ENCODE measurements at places on chromosomes 1 and 21.

DNA sequence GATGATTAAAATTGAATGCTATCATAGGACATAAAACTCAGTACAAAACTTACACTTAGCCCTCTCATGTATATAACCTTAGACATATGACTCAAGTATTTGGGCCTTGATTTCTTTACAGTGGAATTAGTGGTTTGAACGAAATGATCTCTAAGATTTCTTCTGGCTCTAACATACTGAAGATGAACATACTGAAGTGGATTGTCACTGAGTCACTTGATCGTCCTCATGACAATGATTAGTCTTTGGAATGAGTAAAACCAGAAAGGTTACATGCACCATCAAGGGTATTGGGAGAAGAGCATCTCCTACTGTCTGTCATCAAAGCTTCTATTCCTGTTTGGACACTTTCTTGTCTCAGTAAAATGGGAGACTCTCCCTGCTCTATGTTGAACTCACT is 17.4 kb downstream of the FMN2 start:
- DNase-seq = no peak

DNA sequence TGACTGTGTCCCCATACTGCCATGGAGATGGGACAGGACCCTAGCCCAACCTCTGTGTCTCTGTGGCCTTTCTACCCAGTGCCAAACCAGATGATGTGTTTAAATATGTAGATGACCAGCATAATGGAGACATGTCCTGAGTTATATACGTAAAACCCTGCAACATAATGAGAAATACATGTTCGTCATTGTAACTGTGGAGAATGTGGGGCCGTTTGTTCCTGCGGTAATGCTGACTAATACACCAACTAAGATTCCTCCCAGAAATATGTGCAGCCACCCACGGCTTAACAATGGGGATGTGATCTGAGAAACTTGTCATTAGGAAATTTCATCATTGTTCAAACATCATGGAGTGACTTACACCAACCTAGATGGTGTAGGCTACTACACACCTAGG is 71.7 kb upstream of the SIM2 start:
- peak; percentile 57 for DNase-seq

DNA sequence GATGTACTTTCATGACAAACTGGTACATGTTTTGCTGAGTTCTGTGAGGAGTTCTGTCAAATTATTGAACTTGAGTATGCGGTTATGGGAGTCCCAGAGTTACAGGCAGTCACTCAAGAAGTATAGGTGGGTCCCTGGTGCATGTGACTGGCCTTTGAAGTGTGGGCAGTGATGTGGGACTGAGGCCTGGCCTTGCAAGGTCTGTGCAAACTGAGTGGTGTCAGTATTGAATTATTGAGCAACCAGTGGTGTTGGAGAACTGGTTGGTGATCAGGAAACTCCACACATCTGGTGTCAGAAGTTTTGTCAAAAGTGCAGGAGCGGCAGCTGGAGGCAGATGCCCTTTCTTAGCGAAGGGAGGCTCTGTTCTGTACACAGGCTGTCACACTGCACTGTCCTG is 5.2 kb downstream of the ZNF678 start:
- DNase-seq = no peak

GRCh38 chr21:44912158-44912473 is 8.6 kb downstream of the ITGB2 start:
- no peak for DNase-seq

GRCh38 chr21:26432410-26432809 is 140.7 kb downstream of the CYYR1 start:
- DNase-seq = no peak
